NCI-H1105 (cell line): ENCODE measurements at places on chromosomes 13 and 19.

DNA sequence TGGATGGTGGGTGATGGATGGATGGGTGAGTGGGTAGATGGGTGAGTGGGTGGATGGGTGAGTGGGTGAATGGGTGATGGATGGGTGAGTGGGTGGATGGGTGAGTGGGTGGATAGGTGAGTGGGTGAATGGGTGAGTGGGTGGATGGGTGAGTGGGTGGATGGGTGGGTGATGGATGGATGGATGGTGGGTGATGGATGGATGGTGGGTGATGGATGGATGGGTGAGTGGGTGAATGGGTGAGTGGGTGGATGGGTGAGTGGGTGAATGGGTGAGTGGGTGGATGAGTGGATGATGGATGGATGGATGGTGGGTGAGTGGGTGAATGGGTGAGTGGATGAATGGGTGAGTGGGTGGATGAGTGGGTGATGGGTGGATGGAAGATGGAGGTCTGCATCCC lies 2.8 kb downstream of the SMIM24 start:
- DNase-seq, result no peak

DNA sequence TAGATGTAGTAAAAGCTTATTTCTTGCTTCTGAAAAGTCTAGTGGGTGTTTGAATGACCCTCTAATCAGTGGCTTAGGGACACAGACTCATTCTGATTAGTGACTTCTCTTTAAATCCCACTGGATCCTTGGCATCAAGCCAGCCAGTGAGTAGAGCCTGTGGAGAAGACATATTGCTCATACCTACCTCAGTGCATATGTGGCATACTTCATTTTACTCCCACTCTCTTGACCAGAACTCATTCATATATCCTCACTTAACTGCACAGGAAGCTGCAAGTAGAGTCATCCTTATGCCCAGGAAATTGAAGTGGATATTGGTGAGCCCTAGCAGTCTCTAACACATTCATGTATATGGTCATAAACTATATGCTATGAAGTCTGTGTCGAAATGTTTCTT lies 148.3 kb downstream of the PDS5B start:
- no peak for DNase-seq

GRCh38 chr19:8552810-8553209 lies 24.4 kb downstream of the MYO1F start:
- DNase-seq, result no peak

DNA sequence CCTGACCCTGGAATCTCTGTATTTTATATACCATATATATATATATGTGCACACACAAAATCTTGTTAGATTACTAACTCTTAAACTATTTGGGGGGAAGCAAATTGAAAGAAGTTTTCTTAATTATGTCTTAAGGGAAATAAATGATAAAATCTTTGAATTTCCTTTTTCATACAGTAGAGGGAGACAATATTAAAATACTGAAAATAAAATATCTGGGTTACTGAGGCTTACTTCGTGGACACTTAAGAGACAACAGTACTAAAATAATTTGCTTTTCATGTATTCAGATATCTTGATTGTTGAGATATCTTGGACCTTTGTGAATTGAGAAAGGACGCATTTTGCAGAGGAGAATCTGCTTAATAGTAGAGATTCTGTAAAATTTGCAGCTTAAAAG lies 17.0 kb downstream of the SUGT1 start:
- no peak for DNase-seq

- no peak for DNase-seq
Measured at GRCh38 chr13:59352600-59352999, 811.1 kb downstream of the DIAPH3 start.

GRCh38 chr19:55678121-55678671 lies 3.2 kb downstream of the EPN1 start:
- no peak for DNase-seq

- no peak for DNase-seq
Measured at GRCh38 chr19:6590258-6590826, 608 bp downstream of the CD70 start.

DNA sequence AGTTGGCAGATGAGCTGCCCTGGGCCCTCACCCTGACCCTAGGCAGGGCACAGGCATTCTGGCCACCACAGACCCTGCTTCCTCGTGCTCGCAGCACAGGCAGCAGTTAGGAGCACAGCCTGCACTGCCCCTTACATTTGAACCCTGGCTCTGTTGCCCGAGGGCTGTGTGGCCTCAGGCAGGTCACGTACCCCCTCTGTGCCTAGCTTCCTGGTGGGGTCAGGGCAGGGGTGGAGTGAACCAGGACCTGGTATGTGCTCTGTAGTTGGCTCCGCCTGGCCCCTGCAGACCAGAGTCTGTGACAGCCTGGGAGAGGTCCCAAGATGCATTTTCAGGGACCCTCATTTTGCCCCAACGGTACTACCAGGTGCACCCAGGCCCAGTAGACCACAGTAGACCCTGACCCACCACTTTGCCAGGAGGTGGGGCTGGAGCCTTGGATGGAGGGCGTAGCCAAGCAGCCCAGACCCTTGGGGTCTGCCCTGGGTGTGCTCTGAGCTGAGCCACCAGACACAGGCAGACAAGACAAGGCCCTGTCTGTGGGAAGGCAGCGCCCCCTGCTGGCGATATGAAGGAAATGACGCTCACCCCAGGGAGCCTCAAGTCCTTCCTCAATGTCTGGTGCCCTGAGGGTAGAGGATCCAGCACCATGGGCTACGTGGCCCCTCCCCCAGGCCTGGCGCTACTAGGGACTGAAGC lies 9.1 kb downstream of the LYL1 start:
- peak; percentile 69 for DNase-seq

DNA sequence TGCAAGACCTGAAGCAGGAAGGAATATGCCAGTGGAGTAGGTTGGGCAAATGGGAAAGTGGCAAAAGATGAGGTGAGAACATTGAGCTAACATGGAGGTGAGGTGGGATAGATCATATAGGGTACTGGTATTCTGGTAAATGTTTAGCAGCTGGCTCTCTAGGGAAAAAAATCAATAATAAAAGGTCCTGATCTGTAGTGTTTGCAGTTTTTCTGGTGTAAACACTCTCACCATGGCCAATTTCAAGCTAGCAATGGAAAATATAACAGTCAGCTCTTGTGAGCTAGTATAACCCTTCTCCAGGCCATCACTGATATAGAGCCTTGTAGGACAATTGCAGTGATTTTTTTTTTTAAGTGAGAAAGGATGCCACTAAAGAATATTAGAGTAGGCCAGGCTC lies 31.3 kb downstream of the RFC3 start:
- DNase-seq, result no peak

- no peak for DNase-seq
Measured at GRCh38 chr19:8308891-8309291, 733 bp upstream of the CD320 start.

- DNase-seq, result no peak
Measured at GRCh38 chr19:49685845-49686332, 3.5 kb upstream of the ADM5 start.

DNA sequence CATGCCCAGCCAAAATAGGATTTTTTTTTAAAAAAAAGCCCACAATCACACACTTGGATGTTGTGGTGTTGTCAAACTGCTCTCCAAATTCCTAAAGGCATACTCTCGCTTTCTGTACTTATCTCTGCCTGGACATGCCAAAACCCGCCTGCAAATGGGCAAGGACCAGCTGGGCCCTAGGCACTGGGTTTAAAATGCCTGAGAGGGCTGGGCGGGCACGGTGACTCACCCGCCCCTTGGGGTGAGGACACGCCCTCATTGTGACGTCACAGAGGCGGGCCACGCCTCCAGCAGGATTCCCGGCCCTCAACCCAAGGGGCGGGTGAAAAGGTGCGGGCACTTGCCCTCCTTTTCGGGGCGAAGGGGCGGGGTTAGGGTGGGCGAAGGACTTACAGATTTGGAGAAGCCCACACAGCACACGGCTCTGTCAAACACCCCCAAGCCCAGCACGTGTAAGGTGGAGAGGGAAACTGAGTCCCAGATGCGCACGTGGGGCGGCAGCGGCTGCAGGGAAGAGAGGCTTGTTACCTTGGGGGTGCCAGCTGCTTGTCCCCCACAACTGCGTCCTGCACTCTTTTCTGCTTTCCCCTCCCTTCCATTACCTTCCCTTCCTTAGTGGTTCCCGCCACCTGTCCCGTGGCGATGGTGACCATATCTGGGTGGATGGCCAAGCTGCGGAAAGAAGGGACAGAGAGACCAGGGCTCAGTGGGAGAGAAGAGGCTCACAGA lies 6.6 kb downstream of the EML2 start:
- DNase-seq, result peak; percentile 87

GRCh38 chr19:42285541-42285941 lies 16.4 kb upstream of the PRR19 start:
- DNase-seq, result no peak

- no peak for DNase-seq
Measured at GRCh38 chr13:73556902-73557301, 498.1 kb downstream of the KLF5 start.

DNA sequence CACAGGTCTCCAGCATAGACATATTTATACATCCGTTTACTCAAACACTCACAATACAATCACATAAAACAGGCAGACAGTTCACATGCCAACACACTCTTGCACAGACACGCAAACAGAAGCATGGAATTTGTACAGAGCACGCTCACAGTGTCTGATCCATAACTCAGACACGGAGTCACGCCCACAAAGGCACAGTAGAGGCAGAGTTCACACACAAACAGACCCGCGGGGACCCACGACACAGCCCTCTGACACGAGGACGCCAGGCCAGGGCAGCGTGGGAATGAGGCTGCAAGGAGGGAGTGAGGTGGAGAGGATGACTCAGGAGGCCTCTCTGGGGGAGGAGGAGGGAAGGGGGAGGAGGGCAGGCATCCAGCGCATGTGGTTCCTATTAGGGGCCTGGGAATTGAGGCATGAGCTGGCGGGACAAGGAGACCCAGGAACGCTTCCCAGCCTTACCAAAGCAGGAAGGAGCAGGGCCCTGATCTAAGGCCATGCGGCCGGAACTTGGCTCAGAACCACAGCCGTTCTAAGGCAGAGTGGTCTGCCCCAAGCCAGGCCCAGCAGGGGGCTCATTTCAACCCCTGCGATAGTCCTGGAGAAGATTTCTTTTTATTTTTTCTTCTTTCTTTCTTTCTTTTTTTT lies 9.1 kb upstream of the OLFM2 start:
- DNase-seq, result no peak

GRCh38 chr13:27086599-27087265 lies 84.9 kb downstream of the USP12 start:
- DNase-seq, result no peak

DNA sequence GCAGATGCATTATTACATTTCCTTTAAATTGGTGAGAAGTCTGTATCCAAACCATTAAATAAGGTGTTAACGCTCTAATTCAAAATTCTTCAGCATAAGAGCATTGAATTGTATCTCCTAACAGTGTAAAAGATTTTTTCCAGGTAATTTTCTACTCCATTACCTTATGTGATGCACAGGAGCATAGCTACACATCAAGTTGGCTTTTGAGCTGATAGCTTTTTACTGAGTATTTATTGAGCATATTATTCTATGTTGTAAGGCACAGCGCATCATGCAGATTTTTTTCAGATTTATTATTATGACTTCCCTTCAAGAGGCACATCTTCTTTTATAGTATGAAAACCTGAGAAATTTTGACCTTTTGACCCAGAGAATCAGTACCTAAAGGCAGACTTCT lies 270.7 kb upstream of the MIR17HG start:
- no peak for DNase-seq

- no peak for DNase-seq
Measured at GRCh38 chr13:76822698-76823267, 63.4 kb downstream of the KCTD12 start.

- DNase-seq, result no peak
Measured at GRCh38 chr19:38057959-38058690, 151.1 kb downstream of the SIPA1L3 start.

DNA sequence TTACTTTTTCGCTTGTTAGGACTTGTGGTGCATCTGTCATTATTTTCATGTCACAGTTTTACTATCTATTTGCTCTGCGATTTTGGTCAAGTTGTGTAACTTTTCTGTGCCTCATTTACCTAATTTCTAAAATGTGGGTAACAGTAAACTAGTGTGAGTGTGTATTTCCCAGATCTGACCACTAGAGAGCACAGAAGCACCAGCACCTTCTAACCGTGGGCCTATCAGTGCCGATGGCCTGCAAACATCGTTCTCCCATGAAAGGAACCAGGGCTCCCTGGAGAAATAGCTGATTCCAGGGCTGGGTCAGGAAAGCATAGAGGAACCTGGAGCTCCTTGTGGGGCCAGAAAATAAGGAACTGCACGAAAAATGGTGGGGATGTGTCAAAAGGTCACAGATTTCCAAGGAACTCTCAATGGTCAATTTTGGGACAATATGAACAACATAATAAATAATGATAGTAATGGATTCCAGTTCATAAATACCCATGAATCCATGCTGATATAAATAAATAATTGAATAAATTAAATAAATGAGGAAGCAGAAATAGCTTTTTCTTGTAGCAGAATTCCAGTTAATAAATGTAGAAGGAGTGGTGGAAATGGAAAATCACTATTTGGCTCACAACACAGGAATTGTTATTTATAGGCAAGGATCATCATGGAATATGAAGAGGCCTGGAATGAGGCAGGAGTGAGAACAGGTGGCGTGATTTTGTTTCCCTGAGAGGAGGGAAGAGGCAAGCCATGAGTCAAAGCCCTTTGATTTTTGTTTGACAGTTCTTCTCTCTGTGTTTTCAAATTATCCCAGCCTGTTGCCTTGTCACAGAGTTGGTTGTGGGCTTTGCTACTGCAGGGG lies 31.1 kb downstream of the CEACAM8 start:
- peak; percentile 21 for DNase-seq

DNA sequence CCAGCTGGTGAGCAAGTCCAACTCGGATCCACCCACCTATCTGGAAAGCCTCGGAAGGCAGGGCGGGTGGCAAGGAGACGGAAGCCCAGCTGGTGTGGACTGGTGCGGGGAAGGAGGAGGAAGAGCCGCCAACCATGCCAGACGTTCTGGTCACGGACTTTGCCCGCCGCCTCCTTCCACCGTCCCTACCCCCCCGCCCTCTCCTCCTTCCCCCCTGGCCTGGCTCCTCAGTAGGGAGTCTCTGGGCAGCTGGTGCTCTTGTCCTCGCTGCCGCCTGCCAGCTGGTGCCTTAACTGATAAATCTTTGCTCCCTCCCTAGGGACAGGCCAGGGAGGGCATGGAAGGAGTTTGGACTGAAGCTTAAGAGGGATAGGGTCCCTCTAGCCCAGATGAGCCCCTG lies 4.8 kb downstream of the SYNGR4 start:
- no peak for DNase-seq

GRCh38 chr13:77896977-77897376 lies 21.7 kb downstream of the EDNRB start:
- DNase-seq, result no peak

- DNase-seq, result no peak
Measured at GRCh38 chr13:66154976-66155375, 1075.2 kb downstream of the PCDH9 start.

- no peak for DNase-seq
Measured at GRCh38 chr19:6891761-6892385, 4.5 kb downstream of the ADGRE1 start.

DNA sequence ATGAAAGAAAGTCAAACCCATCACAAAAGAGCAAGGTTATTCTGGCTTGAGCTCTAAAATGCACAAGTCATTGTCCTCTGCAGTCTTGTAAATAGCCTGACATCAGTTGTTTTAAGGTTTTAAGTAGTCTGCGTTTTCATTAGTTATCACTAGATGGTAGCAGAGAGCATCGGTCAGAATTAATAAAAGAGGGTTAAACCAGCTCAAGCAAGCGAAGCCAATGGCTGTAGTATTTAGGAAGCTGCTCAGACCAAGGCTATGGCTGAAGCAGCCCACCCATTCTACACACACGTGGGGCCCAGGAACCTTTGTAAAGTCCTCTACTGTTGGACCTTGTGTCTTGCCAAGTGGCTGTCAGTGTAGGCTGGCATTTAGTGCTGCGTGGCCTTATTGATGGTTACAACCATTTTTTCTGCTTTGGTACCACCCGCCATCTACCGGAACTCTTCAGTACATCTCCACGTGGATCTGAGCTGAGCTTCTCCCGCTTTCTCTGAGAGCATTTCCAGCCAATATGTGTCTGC lies 13.3 kb upstream of the ZNF57 start:
- DNase-seq, result peak; percentile 47
